ENCODE measurements at places on chromosomes 7 and 10.

- no peak for DNase-seq
Observed at GRCh38 chr7:2592375-2592865, 33.6 kb downstream of the IQCE start.

- no peak for DNase-seq
Observed at GRCh38 chr7:102318482-102318971, 31.9 kb downstream of the SH2B2 start.

DNA sequence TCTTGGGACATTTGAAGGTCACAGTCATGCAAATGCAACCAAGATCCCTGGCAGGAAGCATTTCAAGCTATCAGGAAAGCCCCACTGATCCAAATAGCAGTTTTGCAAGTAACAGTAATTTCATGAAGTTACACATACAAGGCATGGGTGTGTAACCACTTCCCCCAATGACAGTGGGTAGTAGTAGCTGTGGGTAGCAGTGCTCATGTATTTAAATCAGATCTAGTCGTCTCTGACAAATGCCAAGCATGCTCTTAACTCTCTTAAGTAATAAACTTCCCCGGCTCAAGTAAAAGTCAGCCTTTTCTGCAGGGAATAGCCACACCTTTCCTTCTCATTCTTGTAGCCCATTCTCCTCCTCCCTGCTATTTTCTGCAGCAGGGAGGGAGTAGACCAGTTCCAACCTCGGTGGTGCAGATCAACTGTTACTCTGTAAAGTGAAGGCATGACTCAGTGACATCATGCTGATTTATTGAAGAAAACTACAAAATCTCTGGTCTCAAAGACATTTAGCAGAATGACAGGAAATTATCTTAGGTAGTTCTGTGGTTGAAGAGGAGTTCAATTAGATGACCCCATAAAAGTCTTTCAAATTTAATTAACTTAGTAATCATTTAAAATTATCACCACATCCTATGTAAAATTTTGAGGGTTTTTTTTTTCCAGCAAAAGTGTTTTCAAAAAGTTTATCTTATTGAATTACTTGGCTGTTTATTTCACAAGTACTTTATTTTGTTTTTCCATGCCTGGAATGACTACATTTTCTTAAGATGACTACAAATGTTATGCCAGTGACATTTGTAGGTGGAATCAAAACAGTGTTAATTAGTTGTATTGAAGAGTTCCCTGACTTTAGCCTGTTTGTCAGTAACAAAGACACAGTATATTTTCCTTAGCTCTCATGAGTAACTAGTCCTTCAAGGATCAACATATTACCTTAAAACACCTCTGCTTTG lies 568.3 kb downstream of the INHBA start:
- DNase-seq, result peak; percentile 55

DNA sequence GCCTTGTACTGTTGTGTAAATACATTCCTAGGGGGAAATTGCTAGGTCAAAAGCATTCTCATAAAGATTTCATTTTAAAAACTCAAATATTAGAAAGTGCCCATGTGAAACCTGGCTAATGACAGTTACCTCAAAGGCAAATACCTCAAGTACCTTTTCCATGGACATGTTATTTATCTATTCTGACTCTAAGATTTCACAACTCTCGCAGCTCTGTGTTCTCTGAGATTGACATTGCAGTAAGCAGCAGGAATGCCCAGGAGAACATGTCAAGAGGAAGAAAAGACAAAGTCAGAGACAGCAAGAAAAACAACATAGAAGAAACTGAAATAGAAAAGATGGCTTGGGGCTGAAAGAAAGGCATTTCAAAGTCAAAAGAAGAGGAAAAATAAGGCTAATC lies 187.4 kb downstream of the CYP26A1 start:
- no peak for DNase-seq

DNA sequence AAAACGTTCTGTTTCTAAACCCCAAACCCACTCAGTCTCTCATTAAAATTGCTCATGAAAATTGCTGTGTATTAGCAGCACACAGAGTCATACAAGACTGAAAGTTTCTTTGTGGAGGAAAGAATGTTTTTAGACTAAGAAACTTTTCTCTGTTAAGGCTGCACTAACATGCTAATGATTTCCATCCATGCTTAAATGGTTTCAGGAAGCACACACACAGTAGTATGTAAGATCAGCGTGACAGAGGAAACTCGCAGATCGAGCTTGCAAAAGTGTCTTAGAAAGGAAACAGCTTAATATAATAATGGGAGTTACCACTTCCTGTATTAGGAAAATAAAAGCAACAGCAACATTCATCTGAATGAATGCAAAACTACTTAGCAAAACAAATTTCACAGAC lies 112.7 kb downstream of the ICA1 start:
- DNase-seq, result peak; percentile 77

Data from suppressor macrophage (primary cell).